A549 (cell line): ENCODE measurements at places on chromosomes 1 and 21. TPM values are rescaled to one million over a fixed set of nuclear protein-coding genes. Genes with fewer than 3 reads are reported as not detected.

Gene CENPF
- 53.0 to 56.0 TPM (median 53.5 TPM) in 3 replicates for polyA plus RNA-seq

Gene NHLH1
- polyA plus RNA-seq: 0.29 to 0.49 TPM (median 0.34 TPM) in 3 replicates

Gene C1orf185
- polyA plus RNA-seq: not detected in 3 replicates

Gene RGSL1
- polyA plus RNA-seq: not detected in 3 replicates

Gene DCST1
- not detected in 3 replicates for polyA plus RNA-seq

Gene S100A4
- 2,180 to 3,189 TPM (median 2,584 TPM) in 3 replicates for polyA plus RNA-seq

Gene KMO
- 0.30 to 0.36 TPM (median 0.35 TPM) in 3 replicates for polyA plus RNA-seq

Gene PKLR
- polyA plus RNA-seq: 0.03 TPM in 1 of 3 replicates, not detected in the others

Gene SEC16B
- polyA plus RNA-seq: 1.2 to 1.6 TPM (median 1.3 TPM) in 3 replicates

Gene EPHX1
- polyA plus RNA-seq: 195 to 279 TPM (median 252 TPM) in 3 replicates

Gene TAL1
- 0.03 TPM in 1 of 3 replicates, not detected in the others for polyA plus RNA-seq

Gene RABIF
- polyA plus RNA-seq: 16.0 to 16.8 TPM (median 16.4 TPM) in 3 replicates

Gene TPTE
- polyA plus RNA-seq: not detected in 3 replicates

Gene RGS13
- not detected in 3 replicates for polyA plus RNA-seq

Gene GPR3
- polyA plus RNA-seq: 0.64 to 0.95 TPM (median 0.76 TPM) in 3 replicates

Gene WNT3A
- polyA plus RNA-seq: not detected in 3 replicates

Gene KCNE2
- not detected in 3 replicates for polyA plus RNA-seq

Gene C8A
- not detected in 3 replicates for polyA plus RNA-seq

Gene CYP4A11
- polyA plus RNA-seq: not detected in 3 replicates

Gene NCAM2
- polyA plus RNA-seq: not detected in 3 replicates

Gene WNT2B
- 0.21 to 0.32 TPM (median 0.28 TPM) in 3 replicates for polyA plus RNA-seq

Gene SETDB1
- polyA plus RNA-seq: 25.1 to 27.6 TPM (median 25.2 TPM) in 3 replicates
